ENCODE measurements at places on chromosomes 2 and 18.
A peak's percentile ranks its signal among the peaks of the same experiment; 100 is the strongest.

DNA sequence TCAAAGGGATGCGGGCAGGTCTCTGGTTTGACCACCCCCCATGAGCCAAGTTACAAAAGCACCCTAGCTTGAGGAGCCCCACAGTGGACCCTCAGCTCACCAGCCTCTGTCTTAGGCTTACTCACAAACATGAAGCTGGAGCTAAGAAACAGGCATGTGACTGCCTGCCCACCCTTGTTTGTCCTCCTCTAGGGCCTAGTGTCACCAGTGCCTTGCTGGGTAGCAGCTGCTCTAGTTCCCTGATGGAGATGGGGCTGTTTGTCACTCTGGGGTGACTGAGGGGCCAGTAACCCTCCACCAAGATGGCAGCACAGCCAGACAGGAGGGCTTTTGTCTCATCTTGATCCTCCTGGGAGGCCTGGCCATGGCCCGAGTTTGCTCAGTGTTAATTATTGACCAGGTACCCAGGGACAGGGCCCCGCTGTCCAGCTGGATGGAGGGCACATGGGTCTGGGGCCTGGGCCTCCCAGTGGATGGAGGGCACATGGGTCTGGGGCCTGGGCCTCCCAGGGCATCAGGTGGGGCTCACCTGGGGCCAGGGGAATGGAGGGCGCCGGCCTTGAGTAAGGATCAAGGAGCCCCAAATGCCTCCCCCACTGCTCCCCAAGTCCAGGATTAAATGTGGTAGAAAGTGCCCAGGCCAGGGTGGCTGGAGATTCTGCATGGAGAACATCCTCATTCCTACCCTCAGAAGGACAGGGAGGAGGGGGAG is 185.9 kb upstream of the HAAO start:
- no peak for DNase-seq

DNA sequence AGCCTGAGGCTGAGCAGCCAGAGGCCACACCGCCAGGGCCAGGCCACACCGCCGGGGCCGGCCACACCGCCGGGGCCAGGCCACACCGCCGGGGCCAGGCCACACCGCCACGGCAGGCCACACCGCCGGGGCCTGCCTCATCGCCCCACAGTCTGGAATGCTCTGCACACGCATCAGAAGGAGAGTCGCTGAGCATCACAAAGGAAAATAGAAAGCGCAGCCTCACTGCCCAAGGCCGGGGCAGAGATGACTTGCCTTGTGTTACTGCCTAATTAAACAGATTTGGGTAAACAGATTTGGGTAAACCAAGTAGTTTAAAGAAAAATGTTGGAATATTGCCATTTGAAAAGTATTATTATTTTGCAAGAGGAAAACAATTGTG is 10.4 kb upstream of the NFATC1 start:
- DNase-seq, result no peak

GRCh38 chr2:85830645-85831044 is 58.1 kb downstream of the ST3GAL5 start:
- no peak for DNase-seq

GRCh38 chr2:134190807-134191203 is 63.1 kb upstream of the MGAT5 start:
- DNase-seq, result no peak

GRCh38 chr18:11851806-11852337 is 659 bp downstream of the CHMP1B start:
- DNase-seq, result peak; percentile 12

- DNase-seq, result no peak
Measured at GRCh38 chr2:168999668-169000213, 31.4 kb downstream of the ABCB11 start.

GRCh38 chr2:37623971-37624900 is 47.2 kb downstream of the CDC42EP3 start:
- no peak for DNase-seq

DNA sequence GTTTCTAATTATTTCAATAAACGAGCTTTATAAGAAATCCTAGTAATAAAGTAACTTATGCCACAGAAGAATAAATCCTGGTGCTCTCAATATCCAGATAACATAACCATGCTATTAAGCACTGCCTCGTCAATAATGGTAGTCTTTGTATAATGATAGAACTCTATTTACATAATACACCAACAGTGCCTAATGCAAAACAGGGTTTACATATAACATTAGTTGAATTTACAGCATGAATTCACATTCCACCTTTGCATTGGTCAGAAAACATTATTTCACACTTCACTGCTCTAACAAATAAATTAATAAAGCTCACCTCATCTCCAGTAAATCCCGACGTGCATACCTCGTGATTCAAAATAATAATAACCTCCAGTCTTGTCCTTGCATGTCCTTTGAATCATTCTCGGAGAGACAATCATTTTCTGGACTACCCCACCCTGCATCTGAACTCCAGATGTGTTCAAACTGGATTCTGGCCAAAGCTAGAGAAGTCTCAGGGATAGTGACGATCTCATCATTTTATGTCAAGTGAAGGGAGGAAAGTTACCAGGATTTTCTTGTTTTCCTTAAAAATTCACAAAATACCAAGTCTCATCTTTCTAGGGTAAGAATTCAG is 189.2 kb downstream of the NCKAP5 start:
- no peak for DNase-seq

Data from NCI-H510A treated with DMSO at 0.1 percent for 48 hours (cell line).